ENCODE measurements at places on chromosomes 4 and X. TPM values are rescaled to one million over a fixed set of nuclear protein-coding genes. Genes with fewer than 3 reads are reported as not detected.

CCSER1 gene
- total RNA-seq, result 2.2 TPM

CACNA1F gene
- total RNA-seq, result not detected

SMIM31 gene
- total RNA-seq, result not detected

GPR34 gene
- total RNA-seq, result not detected

NPY2R gene
- not detected for total RNA-seq

DNA sequence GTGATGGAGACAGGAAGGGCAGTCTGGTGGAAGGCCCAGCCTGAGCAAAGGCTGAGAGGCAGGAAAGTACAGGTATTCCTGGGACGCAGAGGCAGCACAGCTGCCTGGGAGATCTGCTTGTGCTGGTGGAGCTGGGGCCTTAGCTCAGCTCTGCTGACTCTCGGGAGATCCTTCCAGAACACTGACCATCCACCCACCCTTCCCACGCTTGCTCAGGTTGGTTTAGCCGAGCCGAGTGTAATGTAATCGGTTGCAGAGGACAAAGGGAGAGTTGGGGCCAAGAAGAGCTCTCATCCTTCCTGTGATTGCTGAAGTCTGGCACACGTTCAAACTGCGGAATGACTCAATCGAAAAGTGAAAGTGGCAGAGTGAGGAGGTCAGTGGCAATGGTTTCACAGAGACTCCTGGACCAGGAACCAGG is 43.1 kb upstream of the GPR78 start:
- no peaks in the 10 kb centered on the region for H3K27me3 ChIP-seq
- H3K36me3 ChIP-seq, result no peaks in the 10 kb centered on the region
- H3K4me1 ChIP-seq, result peaks cover 14% of the 10 kb centered on the region
- no peak overlapping the region for H3K4me3 ChIP-seq

GRCh38 chr4:83569987-83570386 is 34.1 kb downstream of the GPAT3 start:
- DNase-seq, result no peak
- no peaks in the 10 kb centered on the region for H3K4me1 ChIP-seq
- no peaks in the 10 kb centered on the region for H3K27me3 ChIP-seq
- H3K27ac ChIP-seq, result no peak overlapping the region
- H3K36me3 ChIP-seq, result no peaks in the 10 kb centered on the region
- no peak overlapping the region for H3K4me3 ChIP-seq

DNA sequence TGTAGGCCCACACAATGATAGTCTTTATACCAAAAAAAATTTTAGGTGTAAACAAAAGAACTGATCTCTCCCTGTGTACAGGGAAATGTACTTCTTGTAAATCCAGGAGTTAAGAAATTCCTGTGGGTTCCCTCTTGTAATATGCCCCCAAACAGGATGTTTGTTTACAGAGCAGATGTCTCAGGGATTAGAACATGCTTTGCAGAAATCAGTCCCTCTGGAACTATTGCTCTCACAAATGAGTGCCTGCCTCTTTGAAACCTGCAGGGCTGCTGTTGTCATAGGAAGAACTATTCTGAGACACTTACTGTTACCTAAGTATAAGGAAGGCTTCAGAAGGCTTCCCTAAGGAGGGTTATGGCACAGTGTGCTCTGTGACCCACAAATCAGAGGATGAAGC is 35.6 kb downstream of the PAK3 start:
- H3K4me1 ChIP-seq, result no peaks in the 10 kb centered on the region
- no peaks in the 10 kb centered on the region for H3K36me3 ChIP-seq
- no peaks in the 10 kb centered on the region for H3K27me3 ChIP-seq

DNA sequence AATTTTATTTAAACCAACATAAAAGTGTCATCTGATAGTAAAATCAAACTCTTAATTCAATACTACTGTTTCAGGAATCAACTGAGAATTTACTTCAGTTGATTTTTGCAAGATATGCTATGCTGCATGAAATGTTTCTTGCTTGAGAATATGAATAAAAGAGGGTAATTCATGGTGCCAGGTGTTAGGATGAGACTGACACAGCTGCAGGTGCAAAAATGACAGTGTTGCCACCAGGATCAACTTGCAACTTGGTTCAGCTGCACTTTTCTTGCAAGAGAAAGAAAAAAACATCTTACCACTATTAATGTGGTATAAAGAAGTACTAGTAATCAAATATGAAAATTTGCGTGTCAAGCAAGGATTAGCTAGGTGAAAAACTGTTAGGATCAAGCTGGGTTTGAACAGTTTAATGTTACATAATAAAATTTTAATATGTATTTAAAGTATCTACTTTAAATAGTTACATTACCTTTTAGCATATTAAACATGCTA is 49.7 kb downstream of the CHIC2 start:
- H3K27ac ChIP-seq, result no peak overlapping the region
- H3K27me3 ChIP-seq, result no peaks in the 10 kb centered on the region
- H3K4me3 ChIP-seq, result no peak overlapping the region
- H3K4me1 ChIP-seq, result no peaks in the 10 kb centered on the region
- H3K36me3 ChIP-seq, result peaks cover 2% of the 10 kb centered on the region
